ENCODE measurements at places on chromosomes 4 and X.
A peak's percentile ranks its signal among the peaks of the same experiment; 100 is the strongest.

DNA sequence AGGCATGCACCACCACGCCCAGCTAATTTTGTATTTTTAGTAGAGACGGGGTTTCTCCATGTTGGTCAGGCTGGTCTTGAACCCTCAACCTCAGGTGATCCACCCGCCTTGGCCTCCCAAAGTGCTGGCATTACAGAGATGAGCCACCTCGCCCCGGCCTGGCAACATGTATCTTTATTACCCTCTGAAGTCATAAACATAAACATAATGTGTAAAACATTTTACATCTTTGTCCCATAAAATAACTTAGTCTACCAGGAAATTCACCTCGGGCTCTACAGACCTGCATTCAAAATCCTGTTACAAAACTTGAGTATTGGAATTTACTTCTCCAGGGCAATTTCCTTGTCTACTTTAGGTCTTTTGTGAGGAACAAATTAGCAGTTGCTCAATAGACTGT is 68.1 kb upstream of the DUSP21 start:
- no peak for DNase-seq

DNA sequence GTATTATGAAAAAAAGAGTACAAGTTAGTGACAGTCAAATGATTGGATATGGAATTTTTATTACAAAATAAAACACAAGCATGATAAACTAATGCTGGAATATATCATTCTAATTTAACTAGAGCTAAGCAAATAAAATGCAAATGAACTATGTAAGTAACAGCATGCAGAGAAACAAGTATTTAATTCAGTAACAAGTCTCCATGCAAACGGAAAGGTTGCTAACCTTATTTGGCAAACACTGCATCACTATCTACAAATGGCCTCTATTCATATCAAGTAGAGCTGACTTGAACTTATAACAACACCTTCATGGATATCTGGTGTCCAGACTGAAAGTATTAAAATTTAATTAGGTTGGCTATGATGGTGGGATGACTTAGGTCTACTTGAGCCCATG is 15.4 kb downstream of the PPM1K start:
- no peak for DNase-seq

DNA sequence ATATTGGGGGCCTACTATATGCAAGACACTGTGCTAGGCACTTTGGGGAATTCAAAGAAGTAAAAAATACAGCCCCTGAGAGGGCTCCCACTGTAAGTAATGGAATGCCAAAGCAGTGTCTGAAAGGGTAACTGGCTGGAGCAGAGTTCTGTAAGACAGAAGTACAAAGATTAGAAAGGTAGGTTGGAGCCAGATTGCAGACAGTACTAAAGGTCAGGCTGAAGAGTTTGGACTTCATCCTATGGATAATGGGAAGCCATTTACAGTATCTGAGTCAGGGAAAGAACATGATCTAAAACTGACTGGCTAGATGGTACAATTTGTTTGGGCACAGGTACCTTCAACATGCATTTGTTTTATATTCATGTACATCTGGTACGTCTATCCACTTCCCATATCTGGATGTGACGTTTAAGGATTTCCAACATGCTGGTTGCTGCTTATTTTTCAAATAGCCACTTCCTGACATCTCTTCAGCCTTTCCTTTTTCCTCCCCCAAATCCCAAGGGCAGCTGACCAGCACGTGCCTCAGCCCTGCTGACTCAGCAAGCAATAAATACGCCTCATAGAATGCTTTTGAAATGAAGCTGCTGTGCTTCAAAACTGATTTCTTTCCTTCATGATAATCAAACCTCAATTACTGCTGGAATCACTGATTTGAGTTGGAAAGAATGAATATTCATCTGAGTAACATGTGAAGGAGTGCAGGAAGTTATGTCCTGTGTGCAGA is 9.5 kb downstream of the ENOX2 start:
- DNase-seq, result peak; percentile 59

DNA sequence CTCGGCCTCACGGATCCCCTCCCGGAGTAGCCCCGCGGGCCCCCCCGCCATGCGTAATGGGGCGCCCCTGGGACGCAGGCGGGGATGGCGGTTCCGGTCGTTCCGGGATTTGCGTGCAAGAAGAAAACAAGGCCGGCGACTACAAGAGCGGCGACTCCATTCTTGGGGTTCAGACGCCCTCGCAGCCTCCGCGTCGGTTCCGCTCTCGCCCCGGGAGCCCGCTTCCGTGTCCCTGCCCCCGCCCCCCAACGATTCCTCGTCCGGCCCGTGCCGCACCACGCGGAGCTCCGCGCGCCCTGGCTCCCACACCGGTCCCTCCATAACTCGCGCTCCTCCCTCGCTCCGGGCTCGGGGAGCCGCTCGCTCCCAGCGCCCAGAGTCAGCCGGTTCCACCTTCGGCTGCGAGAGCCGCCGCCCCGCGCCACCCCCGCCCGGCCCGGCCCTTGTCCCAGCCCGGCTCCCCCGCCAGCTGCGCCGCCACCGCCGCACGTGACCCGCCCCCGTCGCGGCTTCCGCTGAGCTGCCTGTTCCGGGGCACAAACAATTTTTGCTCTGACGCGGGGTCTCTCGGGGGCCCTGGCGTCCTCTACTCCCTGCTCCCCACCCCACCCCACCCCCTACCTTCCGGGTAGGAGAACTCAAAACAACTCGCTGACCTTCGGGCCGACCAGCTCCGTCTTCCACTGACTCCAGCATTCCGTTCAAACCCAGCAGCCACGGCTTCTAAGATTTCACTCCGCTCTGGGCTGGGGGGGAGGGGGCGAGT is 78.8 kb upstream of the BCOR start:
- DNase-seq, result no peak

- no peak for DNase-seq
Measured at GRCh38 chr4:15774020-15774420, 4.1 kb upstream of the CD38 start.

GRCh38 chr4:81891005-81891996 is 419.6 kb upstream of the RASGEF1B start:
- DNase-seq, result no peak

- DNase-seq, result no peak
Measured at GRCh38 chr4:128308986-128309385, 21.4 kb upstream of the PGRMC2 start.

- DNase-seq, result no peak
Measured at GRCh38 chr4:54497947-54498346, 159.8 kb upstream of the KIT start.

DNA sequence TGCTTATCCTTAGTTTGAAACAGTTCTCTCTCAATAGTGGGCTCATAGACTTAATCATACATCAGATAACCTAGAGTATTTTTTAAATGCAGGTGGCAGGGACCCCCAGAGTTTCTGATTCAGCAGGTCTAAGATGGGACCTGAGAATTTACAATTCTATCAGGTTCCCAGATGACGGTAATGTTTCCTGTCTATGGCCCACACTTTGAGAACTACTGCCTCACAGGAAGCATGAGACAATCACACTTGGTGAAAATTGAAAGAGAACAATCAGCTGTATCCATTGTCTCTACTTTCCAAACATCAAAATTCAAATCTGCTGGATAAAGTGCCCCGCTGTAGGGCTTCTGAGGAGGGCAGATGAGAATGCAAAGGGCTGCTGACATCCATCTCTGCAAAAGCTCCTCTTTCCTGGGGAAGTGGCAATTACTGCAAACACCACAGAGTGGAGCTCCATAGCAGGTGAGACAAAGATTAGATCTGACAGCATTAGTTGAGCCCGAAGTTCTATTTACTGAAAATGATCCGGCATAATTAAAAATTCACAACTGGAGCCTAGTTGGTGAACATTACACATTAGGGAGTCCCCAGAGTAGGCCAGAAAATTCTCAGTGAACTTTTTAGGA is 187.8 kb upstream of the MBNL3 start:
- DNase-seq, result no peak

DNA sequence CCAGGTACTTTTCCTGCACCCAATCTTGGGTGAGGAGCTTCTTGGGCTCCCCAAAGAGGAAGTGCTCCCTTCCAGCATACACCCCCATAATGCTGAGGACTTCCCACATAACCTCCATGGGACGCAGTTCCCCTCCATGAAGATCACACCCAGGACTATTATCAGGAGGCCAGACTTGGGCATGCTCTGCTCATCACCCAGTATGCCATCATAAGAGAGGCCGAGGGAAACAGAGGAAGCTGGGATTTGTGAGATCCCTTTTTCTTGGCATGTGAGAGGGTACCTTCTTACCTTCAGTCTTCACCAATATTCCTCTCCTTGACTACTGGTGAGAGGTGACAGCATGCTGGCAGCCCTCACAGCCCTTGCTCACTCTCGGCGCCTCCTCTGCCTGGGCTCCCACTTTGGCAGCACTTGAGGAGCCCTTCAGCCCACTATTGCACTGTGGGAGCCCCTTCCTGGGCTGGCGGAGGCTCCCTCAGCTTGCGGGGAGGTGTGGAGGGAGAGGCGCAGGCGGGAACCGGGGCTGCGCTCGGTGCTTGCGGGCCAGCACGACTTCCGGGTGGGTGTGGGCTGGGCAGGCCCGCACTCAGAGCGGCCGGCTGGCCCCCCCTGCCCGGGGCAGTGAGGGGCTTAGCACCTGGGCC is 15.7 kb upstream of the HSFX1 start:
- DNase-seq, result no peak

GRCh38 chr4:39490322-39490721 is 31.5 kb downstream of the LIAS start:
- DNase-seq, result no peak

GRCh38 chrX:74890676-74891430 is 34.4 kb downstream of the NEXMIF start:
- DNase-seq, result no peak

DNA sequence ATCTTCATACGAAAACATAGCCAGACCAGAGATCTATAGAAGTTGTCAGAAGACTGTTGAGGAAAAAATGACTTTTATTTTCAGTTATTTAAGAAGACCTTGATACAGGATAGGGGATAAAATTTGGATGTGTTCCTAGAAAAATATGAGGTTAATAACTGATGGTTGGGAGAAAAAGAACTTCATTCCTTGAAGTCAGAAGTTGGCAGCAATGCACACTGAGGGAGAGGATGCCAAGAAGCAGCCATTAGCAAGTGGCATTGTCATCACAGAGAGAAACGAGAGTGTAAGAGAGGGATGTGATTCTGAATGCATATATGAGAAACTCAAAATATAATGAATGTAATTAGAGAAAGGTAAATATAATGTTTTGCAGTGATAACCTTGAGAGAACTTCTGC is 382.1 kb upstream of the EPHA5 start:
- DNase-seq, result no peak
